ENCODE measurements at places on chromosomes 1 and 21. TPM values are rescaled to one million over a fixed set of nuclear protein-coding genes. Genes with fewer than 3 reads are reported as not detected.

DNA sequence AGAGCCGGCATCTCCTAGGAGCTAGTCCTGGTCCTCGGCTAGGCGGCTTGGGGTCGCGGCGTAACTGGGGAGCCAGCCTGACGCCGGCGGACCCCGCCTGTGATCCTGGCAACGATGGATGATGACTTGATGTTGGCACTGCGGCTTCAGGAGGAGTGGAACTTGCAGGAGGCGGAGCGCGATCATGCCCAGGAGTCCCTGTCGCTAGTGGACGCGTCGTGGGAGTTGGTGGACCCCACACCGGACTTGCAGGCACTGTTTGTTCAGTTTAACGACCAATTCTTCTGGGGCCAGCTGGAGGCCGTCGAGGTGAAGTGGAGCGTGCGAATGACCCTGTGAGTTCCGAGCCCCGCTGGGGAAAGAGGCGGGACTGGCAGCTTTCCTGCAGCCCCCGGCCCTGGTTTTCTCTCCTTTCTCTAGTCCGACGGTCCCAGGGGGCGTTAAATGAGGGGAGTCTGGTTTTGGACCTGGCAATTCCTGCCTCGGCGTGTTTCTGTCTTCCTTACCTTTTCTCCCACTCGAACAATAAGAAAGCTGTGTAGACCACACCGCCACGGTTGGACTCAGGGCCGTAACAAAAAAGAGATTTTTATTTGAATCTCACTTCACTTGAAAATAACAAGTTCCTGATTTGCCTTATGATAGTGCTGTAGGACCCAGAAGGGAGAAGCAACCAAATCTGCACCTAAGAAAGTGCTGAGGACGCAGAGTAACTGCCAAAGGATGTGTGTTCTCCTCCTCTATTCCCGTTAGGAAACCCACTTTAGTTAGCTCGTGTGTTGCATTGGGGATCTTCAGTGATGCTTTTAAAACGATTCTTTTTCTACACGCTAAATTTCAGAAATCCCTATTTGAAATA lies at the start of gene SPRTN:
Gene SPRTN (plus strand): TSS at position 24 of the 859 bp plus-strand sequence. CDS start 91 bp downstream, at position 115.
- H3K4me3 ChIP-seq: peak within 1 kb of the TSS; percentile 98
- no peaks in the 10 kb centered on the region for H3K27me3 ChIP-seq
- H3K4me1 ChIP-seq: peaks cover 51% of the 10 kb centered on the region
- DNase-seq: peak; percentile 44

DNA sequence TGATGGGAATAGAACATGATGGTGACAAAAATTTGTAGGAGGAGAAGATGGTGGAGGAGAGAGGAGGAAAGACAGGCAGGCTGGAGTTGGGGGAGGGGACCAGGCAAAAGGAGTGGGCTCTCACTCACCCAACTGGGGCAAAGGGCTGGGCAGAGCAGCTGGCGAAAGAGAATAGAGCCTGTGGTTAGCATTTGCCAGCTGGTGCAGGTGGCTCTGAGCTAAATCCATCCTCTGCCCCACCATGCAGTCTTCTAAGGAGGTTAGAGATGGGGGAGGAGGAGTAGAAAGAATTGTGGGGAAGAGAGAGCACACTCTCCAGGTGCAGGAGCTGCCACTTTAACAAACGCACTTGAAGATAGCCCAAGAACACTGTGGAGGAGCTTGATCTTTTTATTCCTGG lies 27.6 kb upstream of the SLAMF1 start:
- no peaks in the 10 kb centered on the region for H3K36me3 ChIP-seq
- no peaks in the 10 kb centered on the region for H3K4me1 ChIP-seq
- no peak for DNase-seq
- no peak overlapping the region for H3K4me3 ChIP-seq

- DNase-seq: no peak
- peaks cover 5% of the 10 kb centered on the region for H3K4me1 ChIP-seq
- H3K36me3 ChIP-seq: no peaks in the 10 kb centered on the region
- no peaks in the 10 kb centered on the region for H3K27me3 ChIP-seq
- no peak overlapping the region for H3K27ac ChIP-seq
Measured at GRCh38 chr1:62312698-62313097, 6.5 kb downstream of the KANK4 start.

GRCh38 chr1:18234790-18235242 lies 127.2 kb downstream of the IGSF21 start:
- no peaks in the 10 kb centered on the region for H3K4me1 ChIP-seq
- no peaks in the 10 kb centered on the region for H3K36me3 ChIP-seq
- H3K4me3 ChIP-seq: no peak overlapping the region
- H3K27ac ChIP-seq: no peak overlapping the region

GRCh38 chr1:31650161-31651088 lies 5.7 kb upstream of the PEF1 start:
- H3K27me3 ChIP-seq: no peaks in the 10 kb centered on the region
- H3K4me3 ChIP-seq: no peak overlapping the region
- H3K4me1 ChIP-seq: no peaks in the 10 kb centered on the region
- H3K36me3 ChIP-seq: peaks cover 6% of the 10 kb centered on the region

INTS3 gene
- total RNA-seq: 88.3 TPM

NHLH2 gene
- total RNA-seq: not detected

All from MCF 10A (cell line).